Esophagus squamous epithelium (tissue), 5 donors: ENCODE measurements at places on chromosomes 6 and 20.
A peak's percentile ranks its signal among the peaks of the same experiment; 100 is the strongest.

DNA sequence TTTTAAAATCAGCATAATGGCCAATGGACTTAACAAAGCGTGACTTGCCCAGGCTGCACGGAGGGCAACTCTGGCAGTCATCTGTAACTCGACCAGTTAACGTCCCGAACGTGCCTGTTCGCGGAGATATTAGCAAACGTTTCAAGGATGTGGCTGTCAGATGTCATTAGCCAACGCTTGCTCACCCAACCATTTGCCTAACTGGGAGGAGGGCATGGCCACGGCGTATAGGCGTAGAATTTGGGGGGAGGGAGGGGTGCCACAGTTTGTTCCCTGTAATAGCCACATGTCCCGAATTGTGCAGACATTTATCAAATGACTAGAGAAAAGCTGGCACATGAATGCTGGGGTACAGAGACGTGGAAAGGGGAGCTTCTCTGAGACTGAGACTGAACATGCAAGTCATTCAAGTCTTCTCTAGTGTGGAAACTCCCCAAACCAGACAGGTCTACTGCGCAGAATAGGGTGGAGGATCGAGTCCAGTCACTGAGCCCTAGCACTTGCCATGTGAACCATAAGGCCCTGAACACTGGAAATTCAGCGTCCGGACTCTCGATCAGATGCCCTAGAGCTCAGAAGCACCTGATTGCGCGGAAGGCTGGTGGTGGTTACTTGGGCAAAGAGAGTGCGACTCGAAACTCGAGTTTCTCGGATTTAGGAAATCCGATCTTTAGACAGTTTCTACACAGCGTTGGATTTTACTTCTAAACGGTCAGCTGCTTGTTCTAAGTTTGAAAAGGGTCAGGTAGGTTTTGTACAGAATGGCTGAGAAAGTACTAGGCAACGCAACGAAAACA is 32.6 kb downstream of the TFAP2B start:
- H3K27ac ChIP-seq = peak overlapping the region; percentile 87
- H3K27me3 ChIP-seq = no peaks in the 10 kb centered on the region
- H3K4me1 ChIP-seq = peaks cover 4% of the 10 kb centered on the region
- no peak for DNase-seq
- no peaks in the 10 kb centered on the region for H3K36me3 ChIP-seq
- H3K4me3 ChIP-seq = peak overlapping the region; percentile 48

GRCh38 chr20:32972181-32973076 is 31.8 kb downstream of the SUN5 start:
- H3K4me1 ChIP-seq = peaks cover 39% of the 10 kb centered on the region
- peaks cover 7% of the 10 kb centered on the region for H3K27me3 ChIP-seq
- no peaks in the 10 kb centered on the region for H3K36me3 ChIP-seq
- DNase-seq = peak; percentile 18
- no peak overlapping the region for H3K4me3 ChIP-seq
- no peak overlapping the region for H3K27ac ChIP-seq

DNA sequence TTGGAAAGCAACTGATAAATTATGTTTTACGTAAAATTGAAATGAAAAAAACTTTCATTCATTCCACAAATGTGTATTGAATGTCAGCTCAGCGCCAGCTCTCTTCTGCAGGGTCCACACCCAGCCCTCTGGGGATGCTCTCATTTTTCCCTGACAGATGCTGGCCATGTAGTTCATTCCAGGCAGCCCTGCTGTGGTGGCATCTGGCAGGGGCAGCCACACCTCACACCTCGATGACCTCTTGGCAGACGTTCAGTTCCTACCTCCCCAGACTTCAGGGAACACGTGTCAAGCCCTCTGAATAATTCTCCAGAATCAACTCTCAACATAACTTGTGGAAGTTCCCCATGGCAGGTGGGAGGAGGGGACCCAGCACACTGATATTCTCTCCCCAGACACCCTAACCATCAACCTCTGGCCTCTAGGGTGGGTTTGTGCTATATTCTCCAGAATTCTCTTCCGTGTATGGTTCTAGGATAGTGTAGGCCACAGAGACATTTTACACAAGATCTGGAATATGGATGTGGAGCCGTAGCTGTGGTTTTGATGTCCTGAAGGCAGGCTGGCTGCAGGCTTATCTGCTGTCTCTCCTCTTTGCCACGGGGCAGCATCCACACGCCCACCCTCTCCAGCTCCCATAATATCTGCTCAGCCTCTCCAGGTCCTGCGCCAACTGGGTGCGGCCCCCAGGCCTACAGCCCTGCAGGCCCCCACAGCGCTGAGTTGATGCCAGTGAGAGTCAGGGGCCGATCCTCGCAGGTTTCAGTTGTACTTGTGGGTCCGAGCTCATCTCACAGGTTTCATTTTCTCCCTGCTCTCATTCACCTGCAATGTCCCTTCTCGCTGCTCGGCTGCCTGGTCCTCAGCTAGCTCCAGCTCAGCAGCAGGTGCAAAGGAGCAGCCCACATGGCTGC is 175.8 kb upstream of the ARID1B start:
- DNase-seq = no peak
- no peaks in the 10 kb centered on the region for H3K27me3 ChIP-seq

GRCh38 chr6:113824411-113824810 is 32.7 kb upstream of the MARCKS start:
- no peaks in the 10 kb centered on the region for H3K27me3 ChIP-seq
- H3K36me3 ChIP-seq = no peaks in the 10 kb centered on the region
- DNase-seq = no peak

DNA sequence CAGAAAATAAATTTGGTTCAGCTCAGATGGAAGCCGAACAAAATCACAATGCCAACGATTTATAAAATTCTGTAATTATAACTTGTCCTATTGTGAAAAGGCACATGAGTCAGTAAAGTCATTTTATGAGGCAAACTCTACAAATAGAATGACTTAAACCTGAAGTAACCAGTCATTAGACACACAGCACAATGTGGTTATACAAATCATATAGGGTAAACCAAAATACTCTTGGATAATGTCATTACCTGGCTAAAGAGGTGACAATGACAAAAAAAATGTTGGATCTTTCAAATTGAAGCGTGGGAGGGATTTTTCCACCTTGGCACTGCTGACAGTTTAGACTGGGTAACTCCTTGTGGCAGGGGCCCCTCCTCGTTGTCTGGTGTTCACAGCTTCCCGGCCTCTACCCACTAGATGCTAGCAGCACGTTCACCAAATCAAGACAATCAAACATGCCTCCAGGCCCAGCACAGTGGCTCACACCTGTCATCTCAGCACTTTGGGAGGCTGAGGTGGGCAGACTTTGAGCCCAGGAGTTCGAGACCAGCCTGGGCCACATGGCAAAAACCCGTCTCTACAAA is 5.0 kb downstream of the ANKRD60 start:
- H3K4me1 ChIP-seq = peaks cover 5% of the 10 kb centered on the region
- no peak overlapping the region for H3K4me3 ChIP-seq
- DNase-seq = no peak
- no peaks in the 10 kb centered on the region for H3K27me3 ChIP-seq
